ENCODE measurements at places on chromosomes 1 and 21. TPM values are rescaled to one million over a fixed set of nuclear protein-coding genes. Genes with fewer than 3 reads are reported as not detected.

DNA sequence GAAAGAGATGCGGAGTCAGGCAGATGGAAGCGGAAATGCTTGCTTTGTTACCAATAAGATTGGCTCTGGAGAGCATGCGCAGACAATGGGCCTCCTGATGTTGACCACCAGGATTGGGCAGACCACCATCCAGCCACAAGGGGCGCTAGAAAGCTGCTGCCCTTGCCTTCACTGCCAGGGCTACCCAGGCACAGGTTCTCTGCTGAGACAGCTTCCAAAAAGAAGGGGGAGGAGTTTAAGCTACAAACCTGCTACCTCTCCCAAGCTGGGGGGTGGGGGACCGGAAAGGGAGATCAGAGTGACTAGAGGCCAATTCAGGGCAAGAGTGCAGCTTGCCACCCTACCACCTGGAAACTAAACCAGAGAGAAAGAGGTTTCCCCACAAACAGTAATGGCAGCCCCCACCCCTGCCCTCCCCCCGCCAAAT, 369.7 kb downstream of the RRAGC start:
- H3K4me3 ChIP-seq, result no peak overlapping the region
- no peak for DNase-seq
- no peaks in the 10 kb centered on the region for H3K36me3 ChIP-seq

DNA sequence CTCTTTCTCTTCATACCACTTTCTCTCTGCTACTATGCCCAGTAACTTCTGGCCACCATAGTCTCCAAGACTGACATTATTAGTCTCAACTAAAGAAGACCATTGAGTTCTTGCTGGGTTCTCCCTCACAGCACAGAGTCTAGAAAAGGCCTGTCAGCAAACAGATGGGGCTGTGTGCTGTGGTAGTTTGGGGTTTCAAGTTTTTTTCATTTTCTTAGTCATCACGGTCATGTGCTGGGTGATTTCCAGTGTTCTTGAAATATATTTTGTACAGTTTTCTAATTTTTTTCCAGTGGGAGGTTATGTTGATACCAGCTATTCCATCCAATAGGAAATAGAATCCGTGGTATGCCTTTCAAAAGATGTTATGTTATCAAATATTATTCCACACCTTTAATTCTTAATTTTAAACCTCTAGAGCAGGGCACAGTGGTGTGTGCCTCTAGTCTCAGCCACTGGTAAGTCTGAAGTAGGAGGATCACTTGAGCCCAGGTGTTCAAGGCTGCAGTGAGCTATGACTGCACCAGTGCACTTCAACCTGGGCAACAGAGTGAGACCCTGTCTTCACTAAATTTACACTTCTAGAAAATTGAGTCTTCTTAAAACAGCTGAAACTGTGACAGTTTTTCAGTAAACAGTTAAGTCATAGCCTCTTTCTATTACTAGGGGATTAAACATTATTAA, 8.3 kb downstream of the CFHR2 start:
- no peak for DNase-seq
- no peaks in the 10 kb centered on the region for H3K4me1 ChIP-seq
- H3K27me3 ChIP-seq, result no peaks in the 10 kb centered on the region
- no peak overlapping the region for H3K4me3 ChIP-seq

GRCh38 chr1:52913537-52913936, 8.0 kb downstream of the ECHDC2 start:
- H3K4me3 ChIP-seq, result no peak overlapping the region
- no peaks in the 10 kb centered on the region for H3K36me3 ChIP-seq
- H3K27ac ChIP-seq, result no peak overlapping the region

GRCh38 chr1:70324683-70325082, 29.8 kb downstream of the ANKRD13C start:
- H3K27ac ChIP-seq, result no peak overlapping the region
- H3K4me1 ChIP-seq, result no peaks in the 10 kb centered on the region

DNA sequence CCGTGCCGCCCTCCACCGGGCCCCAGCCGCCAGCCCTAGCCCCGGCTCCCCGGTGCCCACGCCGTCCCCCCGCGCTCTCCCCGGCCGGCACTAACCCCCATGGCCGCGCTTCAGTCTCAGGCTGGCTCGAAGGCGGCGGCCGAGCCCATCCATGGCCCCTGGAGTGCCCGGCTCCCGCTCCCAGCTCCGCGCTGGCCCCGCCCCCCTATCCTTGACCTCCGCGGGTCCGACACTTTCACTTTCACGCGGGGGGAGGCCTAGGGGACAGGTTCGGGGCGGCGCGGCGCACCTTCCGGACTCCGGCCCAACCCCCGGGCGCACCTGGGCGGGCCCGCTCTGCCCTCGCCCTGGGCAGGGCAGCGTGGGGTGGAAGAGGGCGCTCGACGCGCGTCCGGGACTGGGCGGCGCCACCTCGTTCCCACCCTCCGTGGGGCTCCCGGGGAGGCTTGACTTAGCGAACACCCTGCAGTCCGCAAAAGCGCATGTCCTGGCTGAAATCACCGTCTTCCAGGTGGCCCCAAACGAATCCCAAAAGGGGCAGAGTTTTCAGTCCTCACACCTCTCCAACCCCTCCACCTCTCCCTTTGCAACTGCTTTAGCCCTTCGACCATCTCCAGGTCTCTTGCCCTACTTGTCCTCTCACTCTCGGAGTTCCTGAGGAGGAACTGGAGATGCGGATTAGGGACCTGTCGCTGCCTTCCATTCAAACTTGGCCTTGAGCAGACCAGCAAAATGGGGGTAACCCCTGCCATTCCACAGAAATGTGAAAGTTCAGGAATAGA, 3.9 kb upstream of the DENND2D start:
- H3K4me1 ChIP-seq, result peaks cover 14% of the 10 kb centered on the region
- peak overlapping the region; percentile 63 for H3K4me3 ChIP-seq
- H3K36me3 ChIP-seq, result no peaks in the 10 kb centered on the region

- H3K4me1 ChIP-seq, result peaks cover 2% of the 10 kb centered on the region
- no peak for DNase-seq
- H3K27ac ChIP-seq, result no peak overlapping the region
- no peaks in the 10 kb centered on the region for H3K27me3 ChIP-seq
- H3K4me3 ChIP-seq, result no peak overlapping the region
- H3K36me3 ChIP-seq, result peaks cover 5% of the 10 kb centered on the region
These were observed 16.2 kb downstream of the MASP2 start for GRCh38 chr1:11030865-11031264.

- no peaks in the 10 kb centered on the region for H3K4me1 ChIP-seq
- DNase-seq, result no peak
- no peaks in the 10 kb centered on the region for H3K36me3 ChIP-seq
- H3K27me3 ChIP-seq, result peaks cover 5% of the 10 kb centered on the region
- no peak overlapping the region for H3K27ac ChIP-seq
These were observed 91.2 kb downstream of the ACTL8 start for GRCh38 chr1:17846341-17846740.

Gene OR2L8
- not detected for total RNA-seq

Gene VCAM1
- total RNA-seq, result 6.7 TPM

Gene DSTYK
- 9.1 TPM for total RNA-seq

Gene RGS1
- total RNA-seq, result 82.4 TPM

Gene CFHR2
- total RNA-seq, result not detected
